ENCODE measurements at places on chromosomes 3 and 15.

DNA sequence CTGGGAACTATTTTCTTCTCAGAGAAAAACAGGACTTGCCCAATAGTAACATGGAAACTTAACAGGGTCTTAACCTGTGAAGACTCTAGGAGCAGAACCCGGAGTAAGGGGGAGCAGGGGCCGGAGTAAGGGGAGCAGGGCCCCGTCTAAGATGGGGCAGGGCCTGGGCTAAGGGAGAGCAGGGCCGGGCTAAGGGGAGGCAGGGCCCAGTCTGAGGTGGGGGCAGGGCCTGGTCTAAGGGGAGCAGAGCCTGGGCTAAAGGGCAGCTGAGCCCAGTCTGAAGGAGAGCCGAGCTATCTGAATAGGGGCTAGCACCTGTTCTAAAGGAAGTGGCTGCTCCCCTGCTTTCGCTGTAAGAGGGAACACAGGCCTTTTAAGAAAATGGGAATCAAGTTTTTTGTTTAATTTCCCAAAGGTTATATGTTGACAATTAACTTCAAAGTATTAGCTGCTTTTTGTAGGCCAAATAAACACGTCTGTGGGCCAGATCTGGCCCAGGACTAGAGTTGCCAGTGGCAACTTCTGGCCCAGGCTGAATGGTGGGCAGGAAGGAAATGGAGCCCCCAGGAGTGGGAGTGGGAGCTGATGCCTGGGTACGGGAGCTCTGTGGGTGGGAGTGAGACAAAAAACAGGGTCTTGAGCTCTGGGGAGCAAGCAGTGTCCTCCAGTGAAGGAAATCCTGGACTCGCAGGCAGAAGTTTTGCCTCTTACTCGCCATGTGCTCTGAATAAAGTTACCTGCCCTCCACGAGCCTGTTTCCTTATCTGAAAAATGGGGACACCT is 32.5 kb downstream of the CSPG4 start:
- no peak for DNase-seq

- DNase-seq: no peak
Observed at GRCh38 chr3:40877631-40878463, 321.5 kb upstream of the CTNNB1 start.

GRCh38 chr15:76433798-76434400 is 97.3 kb downstream of the ISL2 start:
- DNase-seq: no peak

DNA sequence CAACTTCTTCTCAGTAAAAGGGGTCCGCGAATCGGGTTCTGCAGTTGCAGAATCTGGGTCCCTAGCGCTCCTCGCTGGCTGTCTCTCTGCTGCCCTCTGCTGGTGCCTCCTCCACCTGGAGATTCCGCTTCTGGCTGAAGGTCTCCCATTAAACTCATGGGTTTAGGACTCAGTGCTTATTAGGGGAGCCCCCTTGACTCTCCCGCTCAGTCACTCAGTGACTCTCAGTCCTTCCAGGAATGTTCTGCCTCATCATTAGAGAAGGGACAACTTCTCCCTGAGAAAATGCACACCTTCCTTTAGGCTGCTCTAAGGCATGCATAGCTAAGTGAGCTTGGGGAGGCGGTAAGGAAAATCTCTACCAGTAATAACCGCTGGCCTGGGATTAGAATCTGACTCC is 7.1 kb downstream of the CPN2 start:
- DNase-seq: peak; percentile 63

DNA sequence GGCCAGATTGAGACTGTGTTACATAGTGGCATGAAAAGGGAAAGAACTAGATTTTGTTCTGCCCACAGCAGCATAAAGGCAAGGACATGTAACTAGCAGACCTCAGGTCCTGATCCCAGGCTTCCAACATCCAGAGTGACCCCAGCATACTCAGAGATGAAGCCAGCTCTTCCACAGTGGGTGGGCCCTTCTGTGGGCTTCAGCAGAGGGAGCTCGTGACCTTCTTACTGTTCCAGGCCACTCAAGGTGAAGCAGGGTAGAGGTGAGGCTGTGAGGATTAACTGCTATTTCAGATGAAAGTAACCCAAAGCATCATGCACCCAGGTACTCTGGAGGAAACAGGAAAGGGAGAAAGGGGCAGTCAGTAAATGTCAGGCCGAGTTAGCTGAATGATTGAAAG is 905 bp upstream of the SLC24A1 start:
- no peak for DNase-seq

DNA sequence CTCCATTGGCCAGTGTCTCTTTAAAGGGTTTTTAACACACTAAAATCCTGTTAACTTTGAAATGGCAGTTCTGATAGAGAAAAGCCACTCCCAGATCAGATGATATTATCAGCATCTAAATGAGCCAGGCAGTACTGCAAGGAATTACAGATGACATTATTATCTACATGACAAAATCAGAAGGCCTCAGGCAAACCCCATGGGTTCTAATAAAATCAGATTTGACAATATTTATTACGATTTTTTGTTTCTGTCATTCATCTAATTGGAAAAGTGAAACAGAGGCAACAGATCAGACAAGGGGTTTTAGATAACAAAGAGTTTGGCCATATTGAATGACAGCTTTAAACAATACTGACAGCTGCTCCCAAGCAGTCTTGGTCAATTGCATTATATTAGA is 112.7 kb downstream of the FEZF2 start:
- no peak for DNase-seq

DNA sequence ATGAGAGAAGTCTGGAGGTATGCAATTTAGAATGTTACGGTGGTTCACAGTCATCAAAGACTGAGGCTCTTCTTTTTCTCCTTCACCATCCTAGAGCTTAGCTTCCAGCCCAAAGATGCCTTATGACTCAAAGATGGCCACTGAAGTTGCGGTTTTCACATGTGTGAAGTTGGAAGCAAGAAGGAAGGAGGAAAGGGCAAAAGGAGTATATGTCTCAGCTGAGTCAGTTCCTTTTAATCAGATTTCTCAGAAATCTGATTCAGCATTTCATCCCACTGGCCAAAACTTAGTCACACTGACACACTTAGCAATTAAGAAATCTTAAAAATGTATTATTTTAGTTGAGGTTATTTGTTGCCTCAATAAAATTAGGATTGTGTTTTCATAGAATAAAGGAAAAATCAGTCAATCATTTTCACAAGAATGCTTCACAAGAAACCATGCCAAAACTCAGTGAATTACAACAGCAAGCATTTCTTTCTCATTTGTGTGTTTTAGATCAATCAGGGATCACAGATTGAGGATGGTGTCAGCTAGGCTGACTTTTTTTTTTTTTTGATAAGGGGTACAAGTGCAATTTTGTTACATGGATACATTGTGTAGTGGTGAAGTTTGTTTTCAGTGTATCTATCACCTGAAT is 211.1 kb upstream of the GADL1 start:
- no peak for DNase-seq

DNA sequence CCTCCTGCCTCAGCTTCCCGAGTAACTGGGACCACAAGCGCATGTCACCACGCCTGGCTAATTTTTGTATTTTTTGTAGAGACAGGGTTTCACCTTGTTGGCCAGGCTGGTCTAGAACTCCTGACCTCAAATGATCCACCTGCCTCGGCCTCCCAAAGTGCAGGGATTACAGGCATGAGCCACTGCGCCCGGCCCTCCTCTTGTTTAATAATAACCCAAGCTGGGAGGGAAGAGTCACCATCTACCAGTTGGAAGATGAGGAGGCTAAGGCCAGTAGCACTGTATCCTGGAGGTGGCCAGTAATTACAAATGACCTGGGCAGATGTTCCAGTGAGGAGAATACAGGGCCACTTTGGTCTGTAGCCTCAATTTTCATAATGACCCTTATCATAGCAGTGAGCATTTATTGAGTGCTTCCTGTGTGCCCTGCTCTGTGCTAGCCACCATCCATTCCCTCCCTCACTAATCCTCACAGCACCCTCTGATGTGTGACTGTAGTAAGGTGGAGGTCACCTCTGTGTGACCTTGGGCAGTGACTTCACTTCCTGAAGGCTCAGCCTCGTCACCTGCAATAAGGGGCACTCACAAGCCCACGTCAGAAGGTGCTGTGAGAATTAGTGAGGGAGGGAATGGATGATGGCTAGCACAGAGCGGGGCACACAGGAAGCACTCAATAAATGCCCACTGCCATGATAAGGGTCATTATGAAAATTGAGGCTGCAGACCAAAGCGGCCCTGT is 64.2 kb downstream of the ABTB1 start:
- no peak for DNase-seq

DNA sequence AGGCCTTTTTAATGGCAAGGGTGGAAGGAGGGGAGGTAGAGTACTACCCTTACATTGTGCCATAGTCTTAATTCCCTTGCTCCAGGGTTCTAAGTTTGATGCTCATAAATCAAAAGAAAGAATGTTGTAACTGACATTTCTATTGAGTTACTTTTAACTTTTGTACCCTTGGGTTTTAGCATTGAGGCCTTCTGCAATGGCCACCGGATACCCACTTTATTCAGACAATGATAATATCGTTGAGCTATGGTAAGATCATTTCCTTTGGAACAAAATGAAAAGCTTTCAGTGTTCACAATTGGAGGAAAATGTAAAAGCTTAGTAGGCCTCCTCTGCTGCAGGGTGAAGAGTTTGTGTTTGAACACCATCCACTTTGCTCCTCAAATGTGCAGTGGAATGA is 16.8 kb downstream of the CGNL1 start:
- no peak for DNase-seq

DNA sequence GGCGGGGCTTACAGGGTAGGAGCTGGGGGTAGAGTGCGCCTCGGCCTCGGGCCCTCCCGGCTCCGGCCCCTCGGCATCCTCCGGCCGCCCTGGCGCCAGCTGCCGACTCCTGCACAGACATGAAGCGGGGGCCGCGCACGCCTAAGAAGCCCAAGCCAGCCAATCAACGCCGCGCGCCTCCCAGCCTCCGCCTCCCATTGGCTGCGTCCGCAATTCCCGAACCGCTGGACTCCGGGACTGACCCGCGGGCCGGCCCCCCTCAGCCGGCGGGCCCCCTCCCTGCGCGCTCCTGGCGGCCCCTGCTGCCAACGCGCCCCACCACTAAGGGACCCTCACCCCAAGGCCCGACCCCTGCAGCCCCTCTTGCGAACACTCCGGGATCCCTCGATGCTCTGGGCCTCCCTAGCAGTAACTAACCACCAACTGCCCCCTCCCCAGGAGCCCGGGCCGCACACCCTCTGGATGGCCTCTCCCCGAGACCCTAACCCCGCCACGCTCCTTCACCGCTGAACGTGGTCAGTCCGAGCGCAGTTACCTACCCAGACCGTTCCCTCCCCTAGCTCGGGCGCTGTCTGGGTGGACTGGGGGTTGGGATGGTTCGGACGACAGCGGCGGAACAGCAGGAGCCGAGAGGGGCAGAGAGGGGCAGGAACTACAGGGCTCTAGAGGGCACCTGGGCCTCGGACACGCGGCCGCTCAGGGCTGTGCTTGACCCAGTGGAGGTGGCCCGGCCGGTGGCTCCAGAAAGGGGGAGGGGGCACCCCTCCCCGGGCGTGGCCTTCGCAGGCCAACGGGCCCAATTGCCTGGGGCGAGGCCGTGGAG is 5.0 kb downstream of the GATA2 start:
- DNase-seq: no peak

GRCh38 chr3:84925571-84925970 is 33.2 kb upstream of the CADM2 start:
- DNase-seq: no peak

GRCh38 chr15:86797135-86797534 is 717.5 kb downstream of the AGBL1 start:
- no peak for DNase-seq

GRCh38 chr3:73432023-73432705 is 192.6 kb downstream of the PDZRN3 start:
- DNase-seq: no peak

DNA sequence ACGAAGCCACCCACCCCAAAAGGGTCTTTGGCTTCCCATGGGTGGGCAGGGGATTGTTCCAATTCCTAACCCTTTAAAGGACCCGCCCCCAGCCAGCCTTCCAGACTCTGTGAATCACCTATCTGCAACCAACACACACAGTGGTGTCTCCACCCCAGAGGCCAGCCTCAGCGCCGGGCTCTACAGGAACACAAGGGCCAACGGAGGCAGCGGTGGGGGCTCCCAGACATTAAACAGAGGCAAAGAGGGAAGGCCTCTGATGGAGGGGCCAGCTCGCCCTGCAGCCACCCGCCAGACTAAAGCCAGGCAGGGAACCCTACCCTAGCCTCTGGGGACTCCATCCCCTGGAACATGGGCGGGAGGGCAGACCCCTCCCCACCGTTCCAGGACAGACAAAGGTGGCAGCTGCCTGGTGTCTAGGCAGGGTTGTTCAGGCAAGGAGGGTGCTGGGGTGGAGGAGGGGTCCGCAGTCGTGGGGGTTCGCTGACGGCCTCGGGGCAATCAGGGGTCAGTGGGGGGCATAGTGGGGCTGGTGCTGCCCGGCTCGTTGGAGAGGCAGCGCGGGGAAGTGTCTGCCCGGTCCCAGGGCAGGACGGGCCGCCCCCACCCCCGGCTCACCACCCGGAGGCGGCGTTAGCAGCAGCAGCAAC is 448 bp downstream of the SHISA5 start:
- DNase-seq: no peak

GRCh38 chr3:115359536-115359935 is 212.4 kb upstream of the ZBTB20 start:
- no peak for DNase-seq

DNA sequence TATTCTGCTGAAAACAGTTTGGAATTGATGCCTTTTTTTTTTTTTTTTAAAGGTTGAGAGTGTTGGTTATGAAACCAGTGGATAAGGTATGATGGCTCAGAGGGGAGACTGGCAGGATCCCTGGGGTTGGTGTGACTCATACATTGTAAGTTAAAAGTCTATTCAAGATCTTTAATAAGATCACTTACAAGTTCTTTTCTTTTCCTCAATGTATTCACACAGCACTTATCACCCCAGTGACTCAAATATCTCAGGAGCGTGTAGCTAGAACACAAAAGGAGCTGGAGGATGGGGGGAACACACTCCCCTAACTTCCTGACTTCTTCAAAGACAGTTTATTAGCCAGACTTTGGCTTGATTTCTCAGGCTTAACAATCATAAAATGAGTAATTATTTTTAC is 285.3 kb downstream of the SV2B start:
- no peak for DNase-seq

DNA sequence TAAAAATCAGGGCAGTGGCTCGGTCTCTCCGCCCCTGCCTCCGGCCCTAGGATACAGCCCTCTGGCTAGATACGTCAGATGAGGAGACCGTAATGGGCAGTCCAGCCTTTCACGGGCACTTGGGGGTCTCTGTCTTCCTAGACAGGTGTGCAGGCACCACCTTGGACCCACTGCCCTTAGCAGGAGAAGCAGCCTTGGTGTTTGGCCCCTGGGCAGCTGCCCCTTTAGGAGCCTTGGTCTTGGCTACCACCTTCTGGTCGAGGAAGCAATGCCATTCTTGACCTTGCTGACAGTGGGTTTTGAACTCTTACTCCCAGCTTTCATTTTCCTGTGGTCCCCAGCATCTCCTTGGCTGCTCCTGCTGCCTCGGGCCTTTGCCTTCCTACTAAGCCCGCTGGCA is 149.7 kb upstream of the FRMD4B start:
- no peak for DNase-seq

DNA sequence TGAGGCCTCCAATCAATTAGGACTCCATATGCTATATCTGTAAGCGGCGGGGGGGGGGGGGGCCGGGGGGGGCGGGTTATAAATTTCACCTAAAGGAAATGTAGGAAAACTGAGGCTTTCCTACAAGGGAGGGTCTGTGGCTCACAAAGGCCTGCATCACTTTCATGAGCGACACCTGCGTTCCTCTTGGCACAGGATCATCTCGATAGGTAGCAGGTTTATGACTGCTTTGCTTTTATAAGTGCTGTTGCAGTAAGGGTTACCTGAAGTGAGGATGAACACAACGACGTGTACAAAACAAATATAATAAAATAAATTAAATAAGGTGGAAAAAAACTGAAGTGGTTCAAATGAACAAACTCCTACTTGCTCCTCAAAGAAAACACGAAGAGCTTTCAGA is 194.3 kb downstream of the FOXP1 start:
- no peak for DNase-seq

- no peak for DNase-seq
Observed at GRCh38 chr3:30578986-30579579, 27.3 kb upstream of the TGFBR2 start.

All from activated CD8-positive, alpha-beta memory T cell treated with anti-CD3 and anti-CD28 coated beads for 1 hour (primary cell).